ENCODE measurements at places on chromosomes 4 and X. TPM values are rescaled to one million over a fixed set of nuclear protein-coding genes. Genes with fewer than 3 reads are reported as not detected.
A peak's percentile ranks its signal among the peaks of the same experiment; 100 is the strongest.

DNA sequence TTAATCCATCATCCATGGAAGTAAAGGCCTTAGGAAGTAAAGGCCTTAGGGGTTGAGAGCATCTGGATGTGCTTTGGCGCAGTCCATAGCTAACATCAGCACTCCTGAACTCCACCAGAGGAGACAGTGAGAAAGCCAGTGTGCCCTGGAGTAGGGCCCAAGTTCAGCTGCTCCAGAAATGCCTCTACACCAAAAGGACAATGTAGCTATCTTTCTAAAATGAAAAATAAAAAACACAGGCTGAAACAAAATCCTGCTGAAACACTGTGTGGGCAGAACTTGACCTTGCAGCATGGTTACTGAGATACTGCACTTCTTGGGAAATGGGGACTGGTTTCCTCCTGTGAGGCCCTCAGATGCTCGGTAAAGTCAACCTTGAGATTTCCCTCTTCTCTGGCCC is 29.3 kb downstream of the SH3RF1 start:
- no peak for DNase-seq

DNA sequence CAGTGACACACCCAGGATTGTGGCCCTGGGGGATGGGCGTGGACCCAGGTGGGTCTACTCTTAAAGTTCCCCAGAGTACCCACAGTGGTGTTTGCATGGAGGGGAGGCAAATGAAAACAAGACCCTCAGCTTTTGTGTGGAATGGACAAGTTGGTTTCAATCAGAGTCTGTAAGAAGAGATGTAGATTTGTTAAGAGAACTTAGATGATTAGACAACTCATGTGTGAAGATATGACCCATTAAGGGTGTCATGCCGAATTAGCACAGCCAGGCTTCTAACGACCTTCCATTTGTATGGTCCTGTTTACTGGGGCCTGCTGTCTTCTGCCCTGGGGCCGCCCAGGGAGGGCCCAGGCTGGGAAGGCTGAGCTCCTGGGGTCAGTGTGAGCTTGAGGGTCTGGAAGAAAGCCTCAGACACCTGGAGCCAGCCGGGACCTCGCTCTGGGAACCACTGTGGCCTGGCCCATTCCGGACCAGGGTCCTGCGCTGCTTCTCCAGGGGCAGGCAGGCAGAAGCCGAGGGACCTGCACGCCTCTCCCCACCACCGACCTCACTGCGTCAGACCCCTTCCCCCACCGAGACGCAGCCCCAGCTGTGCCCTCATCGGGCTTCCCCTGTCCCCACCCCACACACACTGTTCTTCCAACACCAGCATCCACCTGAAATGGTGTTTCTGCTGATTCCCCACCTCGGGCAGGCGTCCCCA is 20.4 kb downstream of the UVSSA start:
- no peak for DNase-seq

- DNase-seq, result no peak
Measured at GRCh38 chr4:68074397-68074796, 55.3 kb downstream of the TMPRSS11F start.

- no peak for DNase-seq
Measured at GRCh38 chr4:57093845-57094831, 16.0 kb downstream of the IGFBP7 start.

DNA sequence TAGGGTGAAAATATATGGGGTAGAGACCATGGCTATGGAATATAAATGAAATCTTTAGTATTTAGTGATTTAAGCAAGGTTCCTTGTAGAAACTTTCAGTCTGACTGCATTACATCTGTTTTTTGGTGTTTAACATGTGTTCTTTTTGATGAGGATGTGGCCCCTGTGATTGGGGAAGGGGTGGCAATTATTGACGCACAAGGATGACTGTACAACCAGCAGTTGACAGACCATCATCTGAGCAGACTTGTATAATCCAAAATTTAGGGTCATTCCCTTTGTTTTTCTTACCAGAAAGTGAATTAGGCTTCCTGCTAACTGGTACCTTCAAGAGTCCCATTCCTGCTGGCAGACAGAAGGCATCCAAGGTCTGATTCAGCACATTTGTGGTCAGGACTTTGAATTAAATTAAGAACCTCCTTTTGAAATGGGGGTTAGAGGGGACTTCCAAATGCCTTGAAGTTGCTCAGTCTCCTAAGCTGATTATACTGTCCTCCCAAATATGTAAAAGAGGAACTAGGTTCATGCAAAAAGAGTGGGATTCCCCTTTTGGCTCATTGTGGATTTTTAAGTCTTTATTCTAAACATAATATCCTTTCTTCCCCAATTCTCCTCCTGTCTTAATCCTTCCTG is 112.4 kb upstream of the CXCL13 start:
- DNase-seq, result no peak

GRCh38 chr4:91032725-91033445 is 905.7 kb downstream of the CCSER1 start:
- DNase-seq, result no peak

Gene CCDC120
- polyA plus RNA-seq, result 26.8 TPM

GRCh38 chrX:50002067-50002714 is 79.8 kb downstream of the CLCN5 start:
- no peak for DNase-seq

GRCh38 chr4:56958111-56958517 is 19.3 kb downstream of the NOA1 start:
- DNase-seq, result peak; percentile 5

DNA sequence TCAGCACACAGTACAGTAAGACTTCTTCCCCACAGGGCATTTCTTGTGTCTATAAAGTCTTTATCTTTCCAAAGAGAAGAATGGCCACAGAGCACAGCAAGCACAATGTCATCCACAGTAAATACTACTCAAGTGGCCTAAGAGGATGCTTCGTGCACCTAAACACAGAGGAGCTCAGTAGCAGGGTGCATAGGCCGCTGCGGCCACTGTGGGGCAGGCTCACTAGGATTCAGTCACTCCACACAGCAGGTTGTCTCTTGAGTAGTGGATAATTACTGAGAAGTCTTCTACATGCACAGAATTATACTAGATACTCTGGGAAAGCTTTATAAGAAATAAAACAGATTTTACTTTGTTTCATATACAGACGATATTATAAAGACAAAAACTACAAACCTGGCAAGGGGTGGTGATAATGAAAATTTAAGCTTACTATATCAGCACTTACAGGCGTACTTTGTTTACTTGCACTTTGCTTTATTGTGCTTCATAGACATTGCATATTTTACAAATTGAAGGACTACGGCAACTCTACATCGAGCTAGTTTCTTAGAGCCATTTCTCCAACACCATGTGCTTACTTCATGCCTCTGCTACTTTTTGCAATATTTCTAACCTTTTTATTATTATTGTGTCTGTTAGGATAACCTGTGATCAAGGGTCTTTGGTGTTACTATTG is 78.5 kb downstream of the PRDM5 start:
- peak; percentile 14 for DNase-seq

DNA sequence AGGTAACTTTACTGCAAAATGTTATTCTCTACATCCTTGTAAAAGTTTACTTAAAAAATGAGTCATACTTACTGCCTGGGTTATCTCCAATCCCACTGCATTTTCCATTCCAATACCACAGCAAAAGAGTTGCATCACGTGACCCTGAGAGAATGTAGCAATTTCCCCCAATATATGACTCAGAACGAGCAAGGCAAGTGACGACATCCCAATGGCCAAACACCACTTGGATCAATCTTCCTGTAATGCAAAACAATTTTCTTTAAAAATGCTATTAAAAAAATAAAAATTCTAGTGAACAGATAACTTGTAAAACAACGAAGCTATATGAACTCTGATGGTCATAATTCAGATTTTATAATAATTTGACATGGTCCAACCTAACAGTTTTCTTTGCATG is 224.3 kb downstream of the DCLK2 start:
- peak; percentile 43 for DNase-seq

Gene XAGE5
- polyA plus RNA-seq, result not detected

GRCh38 chr4:128275346-128275745 is 12.3 kb downstream of the PGRMC2 start:
- no peak for DNase-seq

Gene ZDHHC9
- polyA plus RNA-seq, result 17.8 TPM

- peak; percentile 5 for DNase-seq
Measured at GRCh38 chr4:160129439-160129838, 1026.6 kb downstream of the RAPGEF2 start.

DNA sequence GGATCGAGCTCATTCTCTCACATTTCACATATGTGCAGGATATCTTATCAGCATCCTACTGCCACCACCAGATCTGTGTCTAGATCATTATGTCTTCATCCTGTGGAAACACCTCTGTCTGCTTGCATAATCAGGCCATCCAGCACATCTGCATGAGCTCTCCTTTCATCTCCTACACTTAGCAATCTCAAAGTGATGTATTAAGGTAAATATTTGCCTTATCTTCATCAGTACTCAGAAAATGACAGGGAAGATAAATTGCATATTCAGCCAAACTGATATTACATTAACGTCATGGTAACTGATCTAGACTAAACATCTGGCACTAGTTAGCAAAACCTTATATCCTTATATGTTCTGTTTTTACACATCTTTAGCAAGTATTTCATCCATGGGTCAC is 207.3 kb upstream of the PABPC4L start:
- DNase-seq, result no peak

Gene POU4F2
- not detected for polyA plus RNA-seq

GRCh38 chr4:76485450-76485849 is 50.4 kb downstream of the SHROOM3 start:
- DNase-seq, result peak; percentile 63

DNA sequence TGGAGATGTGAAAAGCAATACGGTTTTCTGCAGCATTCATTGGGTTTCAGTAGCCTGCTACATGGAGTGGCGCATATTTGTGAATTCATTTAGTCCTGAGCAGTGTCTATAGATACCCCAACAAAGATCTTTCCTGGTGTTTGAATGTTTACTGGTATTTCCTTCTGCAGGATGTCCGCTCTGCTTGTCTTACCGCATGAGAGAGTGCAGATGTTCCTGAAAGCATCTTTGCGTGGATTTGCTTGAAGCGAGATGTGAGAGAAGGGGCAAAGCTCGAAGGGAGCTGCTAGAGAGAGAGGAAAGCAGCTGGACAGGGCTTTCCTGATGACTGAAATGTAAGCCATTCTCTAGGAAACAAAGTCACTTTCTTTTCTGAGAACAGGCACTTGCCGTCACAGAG is 40.9 kb upstream of the GYPA start:
- DNase-seq, result no peak

DNA sequence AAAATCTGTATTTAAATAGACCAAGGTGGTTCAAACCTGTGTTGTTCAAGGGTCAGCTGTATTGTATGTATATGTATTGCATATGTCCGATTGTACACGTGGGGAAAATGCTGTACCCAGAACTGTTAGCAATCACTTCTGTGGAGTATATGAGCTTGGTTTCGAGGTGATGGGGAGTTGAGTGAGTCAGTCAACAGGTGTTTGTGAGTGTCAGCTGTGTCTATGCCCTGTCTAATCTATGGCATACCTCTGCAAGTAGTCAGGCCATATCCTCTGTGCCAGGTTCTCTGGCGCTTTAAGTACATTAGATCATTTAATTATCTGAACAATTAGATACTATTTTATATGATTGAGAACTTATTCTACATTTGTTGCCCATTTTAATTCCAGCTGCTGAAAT is 7.4 kb downstream of the ZRSR2 start:
- DNase-seq, result no peak

DNA sequence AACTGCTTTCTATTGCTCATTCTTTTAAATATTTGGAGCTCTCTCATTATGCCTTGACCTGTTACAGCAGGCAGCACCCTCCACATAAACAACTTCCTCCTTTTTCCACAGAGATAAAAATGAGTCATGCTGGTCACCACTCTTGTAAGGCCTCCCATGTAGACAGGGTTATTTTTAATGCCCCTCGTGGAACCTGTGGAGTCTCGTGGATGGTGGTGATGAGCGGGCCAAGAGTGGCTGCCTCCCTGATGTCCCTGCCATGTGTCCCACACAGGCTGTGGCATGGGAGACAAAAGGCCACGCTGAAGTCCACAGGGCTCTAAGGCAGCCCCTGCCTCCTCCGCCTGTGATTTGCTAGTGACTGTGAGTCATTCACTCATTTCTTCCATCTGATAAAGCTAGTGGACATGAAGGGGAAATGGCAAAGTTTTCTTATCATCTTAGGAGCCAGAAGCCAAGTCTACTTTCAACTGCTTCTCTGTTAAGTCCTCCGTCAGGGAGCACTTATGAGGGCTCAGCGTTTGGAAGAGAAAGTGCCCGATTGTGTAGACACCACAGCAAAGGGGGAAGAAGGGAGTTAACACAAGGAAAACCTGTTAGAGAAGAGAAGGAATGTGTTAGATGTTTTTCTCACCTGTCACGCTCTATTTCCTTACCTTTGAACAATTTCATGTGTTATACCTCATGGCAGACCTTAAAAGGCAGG is 121.6 kb upstream of the FAT1 start:
- DNase-seq, result peak; percentile 82

Gene RAB33A
- 0.79 TPM for polyA plus RNA-seq

GRCh38 chr4:113452868-113453620 is 308.5 kb downstream of the CAMK2D start:
- no peak for DNase-seq

- DNase-seq, result peak; percentile 16
Measured at GRCh38 chrX:81377329-81377728, 175.4 kb downstream of the SH3BGRL start.

- no peak for DNase-seq
Measured at GRCh38 chr4:51870441-51871188, 27.7 kb downstream of the DCUN1D4 start.

DNA sequence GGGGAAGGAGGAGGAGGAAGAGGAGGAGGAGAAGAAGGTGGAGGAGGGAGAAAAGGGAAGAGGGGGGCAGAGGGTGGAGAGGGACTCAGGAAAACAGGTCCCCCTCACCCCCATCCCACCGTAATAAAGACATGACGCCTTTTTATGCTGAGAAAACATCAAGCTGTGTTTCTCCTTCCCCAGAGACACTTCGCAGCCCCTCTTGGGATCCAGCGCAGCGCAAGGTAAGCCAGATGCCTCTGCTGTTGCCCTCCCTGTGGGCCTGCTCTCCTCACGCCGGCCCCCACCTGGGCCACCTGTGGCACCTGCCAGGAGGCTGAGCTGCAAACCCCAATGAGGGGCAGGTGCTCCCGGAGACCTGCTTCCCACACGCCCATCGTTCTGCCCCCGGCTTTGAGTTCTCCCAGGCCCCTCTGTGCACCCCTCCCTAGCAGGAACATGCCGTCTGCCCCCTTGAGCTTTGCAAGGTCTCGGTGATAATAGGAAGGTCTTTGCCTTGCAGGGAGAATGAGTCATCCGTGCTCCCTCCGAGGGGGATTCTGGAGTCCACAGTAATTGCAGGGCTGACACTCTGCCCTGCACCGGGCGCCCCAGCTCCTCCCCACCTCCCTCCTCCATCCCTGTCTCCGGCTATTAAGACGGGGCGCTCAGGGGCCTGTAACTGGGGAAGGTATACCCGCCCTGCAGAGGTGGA is 45.3 kb upstream of the SHOX start:
- no peak for DNase-seq

GRCh38 chrX:148381603-148382002 is 118.8 kb upstream of the AFF2 start:
- no peak for DNase-seq

GRCh38 chrX:101918751-101919150 is 13.1 kb downstream of the ZMAT1 start:
- DNase-seq, result no peak

- peak; percentile 33 for DNase-seq
Measured at GRCh38 chrX:49176421-49177326, 5.0 kb downstream of the PLP2 start.

- DNase-seq, result no peak
Measured at GRCh38 chrX:153525451-153525850, 8.0 kb downstream of the ATP2B3 start.

Gene BEND4
- 0.10 TPM for polyA plus RNA-seq

Data from small intestine (tissue), 16 donors.